Activated naive CD8-positive, alpha-beta T cell treated with anti-CD3 and anti-CD28 coated beads, Interleukin-2, amount 10 ng/mL, durations not matched to agents 7 days and 5 days (primary cell): ENCODE measurements at places on chromosomes 2 and 18.

GRCh38 chr2:103823847-103824246, 1030.1 kb upstream of the POU3F3 start:
- DNase-seq = no peak

- no peak for DNase-seq
Observed at GRCh38 chr18:2982022-2982421, 30.9 kb downstream of the LPIN2 start.

GRCh38 chr2:67974559-67975430, 88.0 kb downstream of the C1D start:
- no peak for DNase-seq

GRCh38 chr2:42846932-42847595, 54.7 kb upstream of the HAAO start:
- DNase-seq = no peak

DNA sequence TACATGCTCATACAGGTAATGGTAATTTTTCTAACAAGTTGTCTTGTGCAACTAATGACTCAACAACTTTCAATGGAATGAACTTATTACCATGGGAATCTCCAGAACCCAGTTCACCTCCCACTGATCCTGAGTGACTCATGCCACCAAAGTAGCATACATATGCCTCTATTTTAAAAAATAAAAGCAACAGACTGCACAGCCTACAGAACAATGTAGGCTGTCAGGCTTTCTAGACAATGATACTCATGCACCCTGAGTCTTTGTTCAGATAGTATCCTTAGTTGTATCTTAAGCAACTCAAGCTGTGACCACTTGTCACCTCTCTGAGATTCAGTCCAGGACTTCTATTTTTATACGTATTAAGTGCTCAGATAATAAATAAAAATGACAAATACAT, 531.0 kb upstream of the SETBP1 start:
- no peak for DNase-seq
